ENCODE measurements at places on chromosomes 5 and 9.
A peak's percentile ranks its signal among the peaks of the same experiment; 100 is the strongest.

- DNase-seq, result peak; percentile 36
Measured at GRCh38 chr5:65986050-65986451, 59.7 kb downstream of the ERBIN start.

DNA sequence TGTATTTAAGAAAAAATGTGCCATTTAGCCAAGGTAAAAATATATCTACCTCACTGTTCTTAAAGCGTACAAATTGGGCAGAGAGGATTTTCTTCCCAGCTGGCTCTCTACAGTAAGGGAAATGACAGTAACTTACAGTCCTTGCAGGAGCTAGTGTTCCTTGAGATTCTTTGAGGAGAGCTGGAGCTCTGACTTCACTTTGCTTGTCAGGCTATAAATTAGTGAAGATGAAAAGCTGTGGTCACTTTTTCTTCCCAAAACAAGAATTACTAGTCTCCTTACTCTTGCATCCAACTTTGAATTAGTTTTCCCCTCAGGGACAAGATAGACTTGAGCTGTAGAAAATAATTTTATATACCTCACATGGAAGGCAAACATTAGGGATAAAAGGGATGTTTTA is 129.9 kb downstream of the ZSWIM6 start:
- DNase-seq, result no peak

GRCh38 chr9:93295456-93296076 is 111.6 kb downstream of the WNK2 start:
- DNase-seq, result no peak

DNA sequence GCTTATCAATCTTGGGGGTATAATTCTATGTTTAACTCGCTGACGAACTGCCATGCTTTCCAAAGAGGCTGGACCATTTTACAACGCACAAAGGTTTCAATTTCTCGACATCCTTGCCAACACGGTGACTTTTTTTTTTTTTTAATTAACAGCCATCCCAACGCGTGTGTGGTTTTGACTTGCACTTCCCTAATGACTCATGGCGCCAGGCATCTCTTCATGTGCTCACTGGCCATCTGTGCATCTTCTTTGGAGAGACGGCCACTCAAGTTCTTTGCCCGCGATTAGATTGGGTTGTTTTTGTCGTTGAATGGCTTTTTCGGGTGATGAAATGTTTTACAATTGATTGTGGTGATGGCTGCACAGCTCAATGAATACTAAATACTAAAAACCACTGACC is 12.5 kb upstream of the CARD9 start:
- DNase-seq, result no peak

GRCh38 chr9:38359689-38360385 is 32.7 kb upstream of the ALDH1B1 start:
- DNase-seq, result no peak

DNA sequence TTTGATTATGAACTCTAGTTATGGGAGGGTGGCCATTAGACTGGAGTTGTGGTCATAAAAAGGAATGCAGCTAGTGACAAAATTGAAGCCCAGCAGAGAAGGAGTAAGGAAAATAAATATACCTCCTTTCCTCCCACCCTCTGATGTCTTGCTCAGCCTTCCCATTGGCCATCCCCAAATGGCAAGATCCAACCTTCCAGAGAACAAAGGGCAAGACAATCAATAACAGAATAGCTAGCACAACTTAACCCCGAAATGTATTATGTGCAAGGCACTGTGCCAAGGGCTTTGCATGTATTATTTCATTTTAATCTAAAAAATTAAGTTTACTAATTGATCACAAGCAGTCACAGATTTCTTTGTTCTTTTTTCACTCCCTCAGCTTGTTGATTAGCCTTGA is 3.6 kb downstream of the ITGA1 start:
- no peak for DNase-seq

- DNase-seq, result no peak
Measured at GRCh38 chr5:159021901-159022556, 77.7 kb downstream of the EBF1 start.
